ENCODE measurements at places on chromosomes 6 and 20. TPM values are rescaled to one million over a fixed set of nuclear protein-coding genes. Genes with fewer than 3 reads are reported as not detected.

- no peak for DNase-seq
Observed at GRCh38 chr20:54244113-54244512, 36.2 kb downstream of the PFDN4 start.

DNA sequence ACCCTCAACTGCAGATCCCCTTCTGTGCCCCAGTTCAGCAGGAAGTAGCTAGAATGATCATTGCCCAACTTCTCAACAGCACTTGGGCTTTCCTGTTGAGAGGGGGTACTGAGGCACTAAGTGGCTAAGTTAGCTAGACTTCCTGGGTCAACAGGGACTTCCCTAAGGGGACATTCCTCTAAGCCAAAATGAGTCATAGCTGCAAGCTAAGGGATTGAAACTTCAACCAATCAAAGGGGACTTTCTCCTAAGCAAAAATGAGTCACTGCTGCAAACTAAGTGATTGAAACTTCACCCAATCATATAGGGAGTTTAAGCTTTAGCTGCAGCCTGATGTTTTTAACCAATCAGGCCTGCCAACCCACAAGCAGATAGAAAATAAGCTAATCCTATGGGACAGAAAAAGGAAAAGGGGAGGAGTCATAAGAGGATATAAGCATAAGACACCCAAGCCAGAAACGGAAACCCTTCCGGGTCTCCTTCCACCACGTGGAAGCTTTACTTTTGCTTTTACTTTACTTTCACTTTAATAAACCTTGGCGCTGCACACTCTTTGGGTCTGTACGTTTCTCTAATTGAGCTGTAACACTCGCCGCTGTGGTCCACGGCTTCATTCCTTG, 659.0 kb upstream of the HS3ST5 start:
- DNase-seq: no peak

DNA sequence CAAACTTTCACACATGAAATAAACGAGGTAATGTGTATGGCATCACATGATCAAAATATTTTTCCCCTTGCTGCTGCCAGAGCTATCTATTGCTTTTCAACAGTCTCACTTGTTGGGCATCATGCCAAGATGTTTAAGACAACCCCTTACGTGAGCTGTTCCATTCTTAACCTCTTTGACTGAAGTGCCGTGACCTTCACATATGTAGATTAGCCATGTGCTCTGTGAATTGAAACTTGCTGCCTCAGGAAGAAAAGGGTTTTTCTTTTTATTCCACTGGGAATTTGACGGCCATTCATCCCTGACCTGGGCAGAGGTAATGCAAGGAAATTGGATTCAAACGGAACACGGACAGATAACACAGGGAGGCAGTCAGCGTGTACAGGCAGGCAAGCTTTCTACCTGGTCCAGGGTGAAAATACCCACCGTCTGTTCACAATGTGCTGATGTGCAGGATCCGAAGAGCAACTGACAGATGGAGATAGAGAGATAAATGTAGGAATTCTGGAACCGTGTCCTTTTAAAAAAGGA, 14.2 kb downstream of the ARID1B start:
- DNase-seq: no peak

DNA sequence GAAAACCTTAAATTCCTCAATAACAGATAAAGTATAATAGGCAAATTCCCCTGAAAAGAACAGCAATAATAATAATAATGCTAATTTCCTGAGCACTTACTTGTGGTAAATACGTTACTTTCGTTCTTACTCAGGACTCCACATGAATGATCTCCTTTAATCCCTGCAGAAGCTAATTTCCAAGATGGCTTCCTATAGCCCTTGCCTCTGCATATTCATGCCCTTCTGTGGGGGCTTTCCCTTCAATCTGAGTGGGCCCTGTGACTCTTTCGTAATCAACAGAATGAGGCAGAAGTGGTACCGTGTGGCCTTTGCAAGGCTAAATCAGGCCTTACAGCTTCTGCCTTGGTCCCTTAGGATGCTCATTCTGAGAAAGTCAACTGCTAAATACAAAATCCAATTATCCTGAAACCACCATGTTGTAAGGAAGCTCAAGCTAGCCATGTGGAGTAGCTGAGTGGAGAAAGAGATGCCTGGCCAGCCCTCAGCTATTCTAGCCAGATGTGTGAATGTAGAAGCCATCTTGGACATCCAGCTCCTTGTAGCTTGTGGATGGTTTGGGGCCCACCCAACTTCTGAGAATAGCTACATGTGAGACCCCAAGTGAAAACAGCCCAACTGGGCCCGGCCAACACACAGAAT, 50.5 kb downstream of the MCUR1 start:
- no peak for DNase-seq

DNA sequence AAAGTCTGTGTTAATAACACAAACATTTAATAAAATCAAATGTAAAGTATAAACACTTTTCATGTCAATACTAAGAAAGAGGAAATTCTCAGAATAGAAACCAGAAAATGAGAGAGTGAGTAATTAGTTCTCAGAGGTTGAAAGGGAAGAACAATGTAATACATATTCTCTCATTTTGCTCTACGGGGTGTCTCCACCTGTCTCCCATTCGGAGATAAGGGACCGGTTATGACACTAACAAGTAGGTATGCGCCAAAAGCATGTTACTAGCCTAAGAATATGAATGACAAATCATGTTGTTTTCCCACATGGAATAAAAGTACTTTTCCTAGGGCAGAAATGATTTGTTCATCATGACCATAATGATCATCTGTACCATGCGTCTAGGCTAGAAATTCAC, 35.6 kb upstream of the PRELID3B start:
- no peak for DNase-seq

DNA sequence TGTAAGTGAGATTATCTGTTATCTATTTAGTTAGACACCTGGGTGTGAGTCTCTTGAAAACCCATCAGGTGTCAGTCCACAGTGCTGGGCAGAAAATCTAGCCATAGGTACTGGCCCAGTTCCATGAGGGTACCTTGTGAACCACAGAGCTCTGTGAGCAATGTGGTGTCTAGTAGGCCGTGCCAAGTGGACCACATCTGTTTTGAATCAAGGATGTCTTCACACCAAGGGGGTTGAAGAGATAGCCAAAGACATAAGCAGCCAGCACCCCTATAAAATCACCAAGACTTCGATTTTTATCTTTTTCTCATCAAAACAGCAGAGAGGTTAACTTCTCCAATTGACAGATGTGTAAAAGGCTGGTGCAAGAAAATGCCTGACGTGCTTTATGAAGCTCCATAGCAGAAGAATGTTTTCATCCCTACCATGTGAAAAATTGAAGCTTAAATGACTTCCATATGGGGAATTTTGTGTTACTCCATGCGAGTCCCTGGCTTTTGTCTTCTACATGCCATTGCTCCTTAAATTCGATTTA, 368.7 kb downstream of the HAO1 start:
- DNase-seq: no peak

DNA sequence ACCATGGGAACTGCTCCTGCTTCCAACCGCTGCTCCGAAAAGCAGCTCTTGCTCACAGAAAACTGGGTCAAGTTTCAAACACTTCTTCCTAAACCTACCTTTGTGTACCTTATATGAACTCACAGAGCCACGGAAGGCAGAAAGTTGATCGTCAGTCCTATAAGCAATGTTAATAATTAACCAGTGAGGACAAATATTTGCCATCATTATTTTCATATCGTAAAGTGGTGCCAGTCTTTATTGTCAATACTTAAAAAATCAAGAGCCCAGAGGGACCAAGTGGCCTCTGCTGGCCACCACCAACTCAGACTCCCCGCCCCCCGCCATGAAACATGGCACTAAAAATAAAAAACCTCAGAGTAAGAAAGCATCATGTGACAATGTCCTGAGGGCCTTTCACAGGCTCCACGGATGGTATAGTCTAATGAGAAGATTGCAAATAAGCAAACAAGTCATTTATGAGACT, 9.1 kb upstream of the PBOV1 start:
- DNase-seq: no peak

DNA sequence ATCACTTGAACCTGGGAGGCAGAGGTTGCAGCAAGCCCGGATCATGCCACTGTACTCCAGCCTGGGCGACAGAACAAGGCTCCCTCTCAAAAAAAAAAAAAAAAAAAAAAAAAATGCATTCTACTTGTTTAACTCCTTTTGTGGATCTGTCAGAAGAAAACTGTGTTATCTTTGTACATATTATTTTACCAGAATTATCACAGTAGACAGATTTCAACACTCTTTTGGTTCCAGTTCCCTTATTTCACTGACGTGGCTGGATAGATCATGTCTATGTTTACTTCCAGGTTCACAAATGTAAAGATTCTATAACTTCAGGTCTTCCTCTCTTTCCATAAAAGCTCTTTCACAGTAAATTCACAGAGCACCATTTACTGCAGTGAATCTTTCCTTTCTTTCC, 18.4 kb downstream of the NUDT3 start:
- DNase-seq: no peak

- DNase-seq: no peak
Observed at GRCh38 chr6:35411066-35411465, 41.1 kb upstream of the FANCE start.

DNA sequence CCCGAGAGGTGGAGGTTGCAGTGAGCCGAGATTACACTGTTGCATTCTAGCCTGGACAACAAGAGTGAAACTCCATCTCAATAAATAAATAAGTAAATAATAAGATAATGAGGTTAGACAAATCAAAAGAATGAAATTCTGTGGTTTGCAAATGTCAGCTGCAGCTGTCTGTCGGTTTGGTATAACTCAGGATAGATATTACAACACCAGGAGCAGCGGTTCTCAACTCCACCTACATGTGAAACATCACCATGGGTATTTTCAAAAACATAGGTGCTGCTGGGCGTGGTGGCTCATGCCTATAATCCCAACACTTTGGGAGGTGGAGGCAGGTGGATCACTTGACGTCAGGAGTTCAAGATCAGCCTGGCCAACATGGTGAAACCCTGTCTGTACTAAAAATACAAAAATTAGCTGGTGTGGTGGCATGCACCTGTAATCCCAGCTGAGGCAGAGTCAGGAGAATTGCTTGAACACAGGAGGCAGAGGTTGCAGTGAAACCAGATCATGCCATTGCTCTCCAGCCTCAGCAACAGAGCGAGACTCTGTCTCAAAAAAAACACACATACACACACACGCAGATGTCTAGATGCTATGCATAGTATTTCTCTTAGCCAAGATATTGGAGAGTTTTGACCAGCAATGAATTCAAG, 126.1 kb upstream of the LAMP5 start:
- DNase-seq: no peak

- no peak for DNase-seq
Observed at GRCh38 chr6:17729223-17730077, 22.7 kb upstream of the NUP153 start.

GRCh38 chr20:37703035-37703845, 9.4 kb downstream of the CTNNBL1 start:
- no peak for DNase-seq

GRCh38 chr20:58635279-58635665, 15.8 kb upstream of the STX16 start:
- no peak for DNase-seq

DNA sequence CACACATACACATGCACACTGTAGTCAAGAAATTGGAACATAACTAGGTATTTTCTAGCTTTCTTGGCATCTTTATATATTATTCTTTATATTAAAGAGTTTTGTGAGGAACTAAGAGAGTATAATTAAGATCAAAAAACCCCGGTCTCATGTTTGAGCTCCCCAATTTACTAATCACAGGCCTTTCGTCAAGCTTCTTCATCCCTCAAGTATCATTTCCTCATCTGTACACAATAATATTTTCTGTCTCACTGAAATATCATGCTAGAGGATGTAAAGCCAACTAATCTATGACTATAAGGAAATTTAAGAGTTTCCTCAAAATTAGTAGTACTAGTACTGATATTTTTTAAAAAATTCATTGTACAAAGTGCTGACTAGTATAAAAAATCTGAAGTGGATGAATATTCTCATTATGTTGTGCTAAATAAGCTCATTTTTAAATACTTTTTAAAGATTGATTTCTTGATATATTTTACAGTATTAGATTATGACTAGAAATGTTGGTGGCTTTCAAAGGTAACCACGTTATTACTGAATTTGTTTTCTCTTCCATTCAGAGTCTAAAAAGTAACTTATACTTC, 28.0 kb downstream of the PEX3 start:
- DNase-seq: no peak

DNA sequence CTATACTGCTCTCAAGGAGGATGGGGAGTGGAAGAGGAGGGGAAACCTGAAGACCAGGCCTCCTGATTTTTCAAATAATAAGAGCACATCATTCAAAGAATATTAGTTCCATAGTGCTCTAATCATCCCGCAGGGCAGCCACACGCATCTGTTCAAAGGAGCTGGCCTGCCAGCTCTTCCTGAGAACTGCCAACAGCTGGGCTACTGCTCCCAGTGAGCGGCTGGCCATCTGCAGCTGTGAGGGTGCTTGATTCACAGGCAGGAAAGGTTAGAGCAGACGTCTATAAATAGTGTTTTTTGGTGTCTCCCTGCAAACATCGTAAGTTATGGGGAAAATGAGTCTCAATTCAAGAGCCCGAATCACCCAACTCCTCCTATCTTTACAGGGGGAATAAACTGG, 17.3 kb downstream of the NSFL1C start:
- DNase-seq: no peak

DNA sequence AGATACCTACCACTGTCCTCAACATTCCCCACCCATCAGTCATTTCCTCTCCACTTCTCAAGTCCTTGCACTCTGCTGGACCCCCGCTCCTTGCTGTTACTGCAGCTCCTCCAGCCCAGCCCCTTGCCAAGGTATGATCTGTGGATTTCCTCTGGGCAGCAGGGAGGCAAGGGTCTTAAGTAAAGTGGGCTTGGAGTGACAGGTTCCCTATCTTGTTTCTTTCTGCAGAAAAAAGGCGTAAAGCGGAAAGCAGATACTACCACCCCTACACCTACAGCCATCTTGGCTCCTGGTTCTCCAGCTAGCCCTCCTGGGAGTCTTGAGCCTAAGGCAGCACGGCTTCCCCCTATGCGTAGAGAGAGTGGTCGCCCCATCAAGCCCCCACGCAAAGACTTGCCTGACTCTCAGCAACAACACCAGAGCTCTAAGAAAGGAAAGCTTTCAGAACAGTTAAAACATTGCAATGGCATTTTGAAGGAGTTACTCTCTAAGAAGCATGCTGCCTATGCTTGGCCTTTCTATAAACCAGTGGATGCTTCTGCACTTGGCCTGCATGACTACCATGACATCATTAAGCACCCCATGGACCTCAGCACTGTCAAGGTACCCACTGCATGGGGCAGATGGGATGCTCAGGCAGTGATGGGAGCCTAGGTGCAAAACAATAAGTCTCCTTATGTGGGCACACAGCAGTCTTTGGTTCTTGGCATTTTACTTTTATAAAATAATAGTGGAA, 8.1 kb downstream of the BRD2 start:
- no peak for DNase-seq

- no peak for DNase-seq
Observed at GRCh38 chr20:54228841-54229240, 21.0 kb downstream of the PFDN4 start.

Gene PLG
- 2.4 TPM for total RNA-seq

Gene NR2E1
- not detected for total RNA-seq

Gene CST5
- total RNA-seq: not detected

Gene HEY2
- total RNA-seq: 9.0 TPM

Gene PDSS2
- total RNA-seq: 9.8 TPM

Gene LTB
- not detected for total RNA-seq

Gene PAK5
- not detected for total RNA-seq

Gene MRPS26
- 69.8 TPM for total RNA-seq

Gene LRRC73
- not detected for total RNA-seq

Gene OPRL1
- total RNA-seq: 0.16 TPM

Data from gastrocnemius medialis (tissue), 4 donors.